ENCODE measurements at places on chromosomes 11 and 22. TPM values are rescaled to one million over a fixed set of nuclear protein-coding genes. Genes with fewer than 3 reads are reported as not detected.
A peak's percentile ranks its signal among the peaks of the same experiment; 100 is the strongest.

DNA sequence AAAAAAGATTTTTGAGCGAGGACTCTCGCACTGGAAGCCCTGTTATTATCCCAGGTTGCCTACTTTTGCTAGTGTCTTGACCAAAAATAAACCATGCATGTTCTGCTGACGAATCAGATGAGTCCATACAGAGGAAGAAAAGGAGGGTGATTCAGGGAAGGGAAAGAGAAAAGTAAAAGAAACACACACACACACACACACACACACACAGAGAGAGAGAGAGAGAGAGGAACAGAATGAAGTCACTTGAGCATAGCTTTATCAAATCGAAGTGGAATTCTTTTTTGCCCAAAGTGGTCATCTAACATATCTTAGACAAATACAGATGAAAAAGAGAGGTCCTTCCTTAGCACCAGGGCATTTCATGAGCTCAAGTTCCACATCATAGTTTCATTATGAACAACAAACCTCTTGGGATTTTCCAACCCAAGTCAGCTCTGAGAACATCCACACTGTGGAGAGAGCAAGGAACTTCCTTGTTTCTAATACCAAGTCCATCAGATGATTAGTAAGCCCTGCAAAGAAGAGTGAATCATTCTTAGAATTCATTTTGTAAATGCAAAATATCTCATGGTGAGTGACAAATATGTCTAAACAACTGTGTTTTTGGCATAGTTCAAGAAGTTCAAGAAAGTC lies 7.7 kb upstream of the MMP12 start:
- DNase-seq: no peak

The COPB1 gene
- total RNA-seq: 90.6 TPM

The CNIH2 gene
- total RNA-seq: 1.1 TPM

The CASP5 gene
- 0.88 TPM for total RNA-seq

- DNase-seq: no peak
Measured at GRCh38 chr11:132623511-132623910, 908.8 kb downstream of the OPCML start.

GRCh38 chr11:13207665-13208594 lies 69.7 kb upstream of the BMAL1 start:
- no peak for DNase-seq

The OR8A1 gene
- not detected for total RNA-seq

GRCh38 chr22:38923463-38924346 lies 33.7 kb upstream of the APOBEC3A start:
- peak; percentile 86 for DNase-seq

DNA sequence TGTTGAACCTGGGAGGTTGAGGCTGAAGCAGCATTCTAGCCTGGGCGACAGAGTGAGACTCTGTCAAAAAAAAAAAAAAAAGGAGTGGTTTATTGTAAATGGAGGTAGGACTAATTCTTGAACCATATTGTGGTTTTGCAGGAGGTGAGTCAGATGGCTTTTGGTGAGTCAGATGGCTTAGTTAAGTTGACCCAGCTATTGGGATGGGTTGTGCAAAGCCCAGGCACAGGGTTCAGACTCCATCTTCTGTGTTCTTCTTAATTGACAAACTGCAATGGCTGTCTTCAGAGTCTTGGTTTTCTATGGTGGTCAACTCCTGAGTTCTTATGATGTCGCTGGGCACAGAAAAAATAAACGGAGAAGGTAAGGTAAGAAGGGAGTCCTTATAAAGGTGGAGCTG lies 182.7 kb downstream of the ADAMTS15 start:
- no peak for DNase-seq

DNA sequence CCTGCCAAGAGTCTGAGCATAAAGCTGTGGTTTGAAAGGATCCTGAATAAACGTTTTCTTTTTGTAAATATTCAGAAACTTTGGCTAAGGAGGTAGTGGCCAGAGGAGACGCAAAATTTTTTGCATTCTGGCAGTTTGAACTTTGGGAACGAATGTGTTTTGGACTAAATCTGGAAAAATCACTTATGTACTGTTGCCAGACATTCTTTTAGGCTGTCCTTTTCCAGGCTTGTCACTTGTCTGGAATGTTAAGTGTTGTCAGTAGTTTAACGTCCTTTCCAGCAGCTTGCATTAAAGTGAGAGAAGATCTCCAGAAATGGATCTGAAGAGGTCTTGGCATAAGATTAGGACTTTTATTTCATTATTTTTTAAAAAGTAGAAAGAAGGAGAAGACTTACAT lies 18.5 kb downstream of the SPECC1L start:
- no peak for DNase-seq

GRCh38 chr22:37284805-37285355 lies 2.6 kb downstream of the CYTH4 start:
- no peak for DNase-seq

DNA sequence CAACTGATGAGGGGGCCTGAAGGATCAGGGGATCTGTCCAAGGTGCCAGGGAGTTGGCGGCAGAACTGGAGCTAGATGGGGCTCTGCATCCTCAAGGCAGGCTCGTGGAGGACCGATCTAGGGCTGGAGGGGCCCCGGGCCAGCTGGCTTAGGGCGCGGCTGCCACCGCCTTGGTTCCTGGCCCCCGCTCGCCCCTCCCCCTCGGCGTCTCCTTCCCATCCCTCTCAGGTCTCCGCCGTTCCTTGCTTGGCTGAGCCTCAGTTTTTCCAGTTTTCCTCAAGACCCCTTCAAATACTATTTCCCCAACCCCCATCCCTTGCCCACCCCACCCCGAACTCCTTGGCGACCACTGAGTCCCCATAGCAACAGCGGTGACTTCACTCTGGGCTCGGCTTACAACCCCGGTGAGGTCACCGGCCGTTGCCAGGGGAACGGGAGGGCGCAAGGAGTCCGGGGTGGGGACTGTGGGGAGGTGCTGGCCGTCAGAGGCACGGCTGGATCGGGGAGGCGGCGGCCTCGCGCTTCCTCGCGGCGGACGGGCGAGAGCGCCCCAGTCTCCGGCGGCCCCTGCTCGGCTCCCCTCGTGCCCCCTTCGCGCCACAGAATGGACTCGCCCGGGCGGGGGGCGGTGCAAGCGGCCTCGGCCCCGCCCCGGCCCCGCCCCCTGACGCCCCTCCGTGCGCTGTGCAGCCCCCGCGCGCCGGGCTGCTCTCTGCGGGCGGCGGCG lies 7.5 kb downstream of the FREY1 start:
- DNase-seq: peak; percentile 96

DNA sequence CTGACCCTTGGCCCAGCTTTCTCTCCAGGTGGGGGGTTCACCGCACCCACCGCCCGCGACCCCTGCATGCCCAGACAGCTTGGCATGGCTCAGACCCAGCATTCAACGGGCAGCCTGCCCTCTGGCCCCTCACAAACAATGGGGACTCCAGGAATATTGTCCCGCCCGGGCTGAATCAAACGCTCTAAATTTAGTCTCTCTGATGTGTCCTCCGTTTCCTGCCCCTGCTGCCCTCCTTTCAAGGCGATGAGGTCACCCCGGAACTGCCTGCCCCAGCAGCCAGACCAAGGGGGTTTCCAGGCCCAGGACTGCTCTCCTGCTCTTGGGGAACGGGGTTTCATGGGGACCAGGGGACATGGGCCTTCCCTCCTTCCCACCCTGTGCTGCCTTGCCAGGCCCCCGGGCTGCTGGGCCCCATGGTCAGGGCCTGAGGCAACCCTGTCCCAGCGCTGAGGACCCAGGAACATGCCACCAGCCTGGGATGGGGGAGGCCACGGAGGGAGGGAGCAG lies 10.1 kb upstream of the PDGFB start:
- DNase-seq: peak; percentile 82

The LRRC56 gene
- 1.0 TPM for total RNA-seq

- peak; percentile 99 for DNase-seq
Measured at GRCh38 chr11:65890324-65891218, at the start of gene CCDC85B. TSS of gene CCDC85B (plus strand) at chr11:65890673. CDS start at chr11:65890784, 111 bp downstream.

DNA sequence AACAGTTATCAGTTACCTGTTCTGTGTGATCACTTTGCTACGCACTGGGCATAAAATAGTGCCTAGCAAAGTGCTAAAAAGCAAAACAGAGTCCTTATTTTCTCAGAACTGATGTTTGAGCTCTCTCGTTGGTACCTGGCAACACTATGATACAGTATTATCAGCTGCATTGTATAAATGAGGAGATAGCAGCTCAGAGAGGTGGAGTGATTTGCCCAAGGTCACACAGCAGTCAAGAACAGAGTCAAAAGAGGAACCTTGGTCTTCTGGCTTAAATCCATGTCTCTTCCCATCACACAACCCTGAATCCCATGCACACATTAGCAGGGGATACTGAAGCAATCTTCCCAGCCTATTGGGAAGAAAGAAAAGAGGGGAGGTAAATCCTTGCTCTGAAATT lies 580.5 kb downstream of the SOX6 start:
- no peak for DNase-seq

- no peak for DNase-seq
Measured at GRCh38 chr11:133515107-133515506, 17.2 kb downstream of the OPCML start.

- peak; percentile 80 for DNase-seq
Measured at GRCh38 chr11:66045177-66045639, 3.8 kb downstream of the GAL3ST3 start.

The FAM89B gene
- 64.3 TPM for total RNA-seq

The BBOX1 gene
- 0.45 TPM for total RNA-seq

GRCh38 chr11:76033699-76034098 lies 172.6 kb downstream of the WNT11 start:
- no peak for DNase-seq

DNA sequence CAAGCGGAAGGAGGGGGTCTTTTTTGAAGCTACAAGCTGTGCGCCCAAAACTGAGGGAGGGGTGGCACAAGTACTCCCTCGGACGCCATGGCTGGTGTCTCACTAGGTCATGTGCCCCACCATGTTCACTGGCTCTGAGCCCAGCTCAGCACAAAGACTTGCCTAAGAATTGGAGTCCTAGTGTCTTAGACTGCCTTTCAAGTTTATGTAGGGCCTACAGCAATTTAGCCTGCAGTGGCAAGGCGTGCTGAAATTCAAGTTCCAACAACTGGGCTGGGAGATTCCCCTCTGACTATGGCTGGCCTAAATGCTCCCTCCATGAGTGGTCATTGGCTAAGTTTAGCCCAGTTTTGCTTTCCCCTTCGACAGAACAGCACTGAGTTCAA lies 27.3 kb downstream of the FCHSD2 start:
- DNase-seq: no peak

GRCh38 chr11:19674836-19675235 lies 37.8 kb upstream of the NAV2 start:
- DNase-seq: no peak

GRCh38 chr11:26849036-26849435 lies 127.2 kb upstream of the SLC5A12 start:
- peak; percentile 76 for DNase-seq

DNA sequence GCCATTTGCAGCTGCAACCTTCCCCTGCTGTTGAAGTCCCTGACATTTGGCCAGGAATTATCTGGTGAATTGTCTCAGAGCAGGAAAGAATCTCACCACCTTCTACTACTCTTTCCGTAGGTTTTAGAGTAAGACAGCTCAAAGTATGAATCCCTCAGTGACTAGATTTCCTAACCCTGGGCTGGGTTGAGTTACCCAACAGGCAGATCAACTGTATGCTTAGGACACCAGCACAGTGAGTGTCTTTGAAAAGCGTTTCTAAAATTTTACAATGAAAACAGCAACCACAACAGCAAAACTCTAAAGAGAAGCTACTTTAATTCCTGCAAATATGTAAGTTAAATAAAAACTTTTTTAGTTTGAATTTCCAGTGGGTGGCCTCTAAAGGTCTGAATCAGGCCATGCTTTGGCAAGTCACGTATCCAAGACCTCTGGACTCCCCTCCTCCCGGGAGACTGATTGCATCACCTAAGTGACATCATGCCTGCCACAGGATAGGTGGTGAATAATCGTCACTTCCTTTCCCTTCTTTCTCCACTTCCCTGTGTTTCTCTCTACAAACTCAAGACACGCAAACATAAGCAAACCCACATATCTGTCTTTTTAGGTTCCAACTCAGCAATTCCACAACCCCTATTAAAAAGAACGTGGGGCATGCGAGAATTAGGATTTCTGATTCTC lies 7.8 kb downstream of the OR8B12 start:
- no peak for DNase-seq

The CBLIF gene
- total RNA-seq: not detected

- no peak for DNase-seq
Measured at GRCh38 chr22:45878051-45878781, 98.7 kb downstream of the WNT7B start.

The OR4D5 gene
- total RNA-seq: not detected

- DNase-seq: no peak
Measured at GRCh38 chr11:9750551-9750950, 86.7 kb downstream of the SWAP70 start.

GRCh38 chr11:128480066-128480465 lies 107.3 kb downstream of the ETS1 start:
- DNase-seq: no peak

- no peak for DNase-seq
Measured at GRCh38 chr22:43689356-43689755, 122.7 kb downstream of the EFCAB6 start.

The LRRC74B gene
- not detected for total RNA-seq

- DNase-seq: no peak
Measured at GRCh38 chr22:50144005-50144614, 26.4 kb upstream of the PANX2 start.

- DNase-seq: no peak
Measured at GRCh38 chr11:64383580-64383979, 24.6 kb downstream of the RPS6KA4 start.

DNA sequence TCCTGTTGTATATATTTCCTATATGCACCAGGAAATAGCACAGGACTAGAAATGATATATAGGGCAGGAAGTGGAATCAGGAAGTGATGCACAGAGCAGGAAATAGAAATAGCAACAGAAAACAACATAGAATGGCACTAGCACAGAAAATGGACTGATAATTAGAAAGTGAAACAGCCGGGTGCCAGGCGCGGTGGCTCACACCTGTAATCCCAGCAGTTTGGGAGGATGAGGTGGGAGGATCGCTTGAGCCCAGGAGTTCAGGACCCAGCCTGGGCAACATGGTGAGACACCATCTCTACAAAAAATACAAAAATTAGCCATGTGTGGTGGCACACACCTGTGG lies 10.0 kb upstream of the RELT start:
- no peak for DNase-seq

GRCh38 chr11:128179512-128179911 lies 407.8 kb downstream of the ETS1 start:
- no peak for DNase-seq

DNA sequence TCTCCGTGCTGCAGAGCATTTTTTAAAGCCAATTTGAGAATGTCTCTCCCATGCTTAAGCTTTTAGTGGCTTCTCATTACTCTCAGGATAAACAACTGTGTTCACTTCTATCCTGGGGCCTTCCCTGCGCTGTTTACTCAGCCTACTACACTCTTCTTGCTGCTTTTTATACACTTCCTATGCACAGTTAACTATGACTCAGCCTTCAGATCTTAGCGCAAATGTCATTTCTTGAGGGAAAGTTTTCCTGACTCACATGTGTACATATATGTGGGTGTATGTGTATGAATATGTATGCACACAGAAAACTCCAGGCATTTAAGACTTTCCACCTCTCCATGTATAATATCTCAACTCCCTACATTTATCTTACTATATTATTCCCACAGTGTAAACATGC lies 9.8 kb downstream of the THAP12 start:
- DNase-seq: no peak

The TSSK2 gene
- not detected for total RNA-seq
